ENCODE measurements at places on chromosomes 6 and 20. TPM values are rescaled to one million over a fixed set of nuclear protein-coding genes. Genes with fewer than 3 reads are reported as not detected.

- DNase-seq, result no peak
- no peak overlapping the region for H3K4me3 ChIP-seq
- H3K36me3 ChIP-seq, result no peaks in the 10 kb centered on the region
- no peaks in the 10 kb centered on the region for H3K27me3 ChIP-seq
Measured at GRCh38 chr6:164085091-164086075, 670.9 kb downstream of the QKI start.

Gene PDE7B
- total RNA-seq, result 4.5 TPM

GRCh38 chr20:18851629-18852028, 38.0 kb downstream of the SCP2D1 start:
- H3K27ac ChIP-seq, result no peak overlapping the region
- H3K4me1 ChIP-seq, result no peaks in the 10 kb centered on the region
- no peak overlapping the region for H3K4me3 ChIP-seq
- no peak for DNase-seq

Gene C6orf15
- not detected for total RNA-seq

Gene TAAR5
- not detected for total RNA-seq

DNA sequence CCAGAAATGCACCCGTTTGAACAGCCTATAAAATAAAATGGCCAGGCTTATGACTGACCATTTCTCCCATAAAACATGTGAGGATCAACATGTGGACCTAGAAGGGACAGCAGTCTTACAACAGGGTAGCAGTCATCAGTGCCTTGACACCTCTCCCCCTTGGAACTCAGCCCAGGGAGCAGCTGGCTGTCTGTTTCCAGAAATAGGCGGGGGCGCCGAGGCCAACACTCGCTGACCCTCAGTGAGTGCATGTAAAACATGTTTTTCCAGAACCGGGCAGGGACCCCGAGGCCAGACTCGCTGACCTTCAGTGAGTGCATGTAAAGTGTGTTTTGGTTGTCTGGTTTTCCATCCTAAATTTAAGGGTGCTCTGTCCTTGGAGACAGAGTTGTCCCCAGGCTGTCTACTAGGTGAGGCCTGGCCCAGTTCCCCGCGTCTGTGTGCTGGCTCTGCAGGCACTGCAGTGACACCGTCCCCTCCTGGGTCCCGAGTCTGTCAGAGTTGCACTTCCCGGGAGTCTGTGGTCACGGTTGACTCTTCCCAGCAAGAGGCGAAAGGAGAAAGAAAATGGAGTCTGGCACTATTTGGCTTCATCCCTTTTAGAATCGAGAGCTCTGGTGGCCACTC, 19.8 kb upstream of the ADRM1 start:
- DNase-seq, result peak; percentile 80
- H3K27ac ChIP-seq, result no peak overlapping the region
- H3K27me3 ChIP-seq, result no peaks in the 10 kb centered on the region
- no peaks in the 10 kb centered on the region for H3K36me3 ChIP-seq

- H3K4me1 ChIP-seq, result no peaks in the 10 kb centered on the region
- H3K36me3 ChIP-seq, result no peaks in the 10 kb centered on the region
- no peak overlapping the region for H3K4me3 ChIP-seq
- no peak overlapping the region for H3K27ac ChIP-seq
Measured at GRCh38 chr6:19697744-19698290, 139.4 kb upstream of the ID4 start.

DNA sequence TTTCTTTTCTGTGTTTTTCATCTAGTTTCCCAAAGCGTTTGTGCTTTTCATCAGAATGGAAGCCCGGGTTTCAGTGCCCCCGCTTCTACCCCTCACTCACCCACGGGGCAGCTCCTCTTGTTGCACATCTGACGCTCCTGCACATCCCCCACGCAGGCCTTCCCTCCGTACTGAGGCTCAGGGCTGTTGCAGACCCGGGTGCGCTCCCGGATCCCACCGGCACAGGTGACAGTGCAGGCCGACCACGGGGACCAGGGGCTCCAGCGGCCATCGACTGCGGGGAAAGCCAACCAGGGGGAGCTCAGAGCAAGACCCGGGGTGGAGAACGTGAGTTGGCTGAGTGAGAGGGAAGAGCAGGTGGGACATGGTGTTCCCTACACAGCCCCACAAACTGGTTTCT, 19.0 kb downstream of the THBS2 start:
- no peak overlapping the region for H3K27ac ChIP-seq
- no peaks in the 10 kb centered on the region for H3K36me3 ChIP-seq

All from adrenal gland (tissue), 19 donors.